Right lobe of liver (tissue), 6 donors: ENCODE measurements at places on chromosomes 1 and 21. TPM values are rescaled to one million over a fixed set of nuclear protein-coding genes. Genes with fewer than 3 reads are reported as not detected.

DNA sequence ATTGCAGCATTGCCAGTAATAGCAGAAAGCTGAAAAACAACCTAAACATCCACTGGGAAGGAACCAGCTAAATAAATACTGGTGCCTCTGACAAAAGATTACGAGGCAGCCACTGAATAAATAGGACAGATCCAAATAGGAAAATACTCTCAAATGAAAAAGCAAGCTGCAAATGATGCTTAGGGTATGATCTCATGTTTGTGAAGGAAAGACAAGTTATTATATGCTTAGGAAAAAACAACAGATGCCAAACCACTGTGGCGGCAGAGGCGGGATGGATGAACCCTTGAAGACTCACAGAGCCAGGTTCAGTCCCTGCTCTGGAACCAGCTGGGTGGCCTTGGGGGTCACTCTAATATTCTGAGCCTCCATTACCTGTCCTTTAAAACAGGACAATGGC is 41.6 kb downstream of the MATN1 start:
- H3K36me3 ChIP-seq, result no peaks in the 10 kb centered on the region
- H3K27ac ChIP-seq, result no peak overlapping the region
- H3K27me3 ChIP-seq, result no peaks in the 10 kb centered on the region
- DNase-seq, result no peak
- H3K4me3 ChIP-seq, result no peak overlapping the region

Gene UBE2U
- not detected for total RNA-seq

DNA sequence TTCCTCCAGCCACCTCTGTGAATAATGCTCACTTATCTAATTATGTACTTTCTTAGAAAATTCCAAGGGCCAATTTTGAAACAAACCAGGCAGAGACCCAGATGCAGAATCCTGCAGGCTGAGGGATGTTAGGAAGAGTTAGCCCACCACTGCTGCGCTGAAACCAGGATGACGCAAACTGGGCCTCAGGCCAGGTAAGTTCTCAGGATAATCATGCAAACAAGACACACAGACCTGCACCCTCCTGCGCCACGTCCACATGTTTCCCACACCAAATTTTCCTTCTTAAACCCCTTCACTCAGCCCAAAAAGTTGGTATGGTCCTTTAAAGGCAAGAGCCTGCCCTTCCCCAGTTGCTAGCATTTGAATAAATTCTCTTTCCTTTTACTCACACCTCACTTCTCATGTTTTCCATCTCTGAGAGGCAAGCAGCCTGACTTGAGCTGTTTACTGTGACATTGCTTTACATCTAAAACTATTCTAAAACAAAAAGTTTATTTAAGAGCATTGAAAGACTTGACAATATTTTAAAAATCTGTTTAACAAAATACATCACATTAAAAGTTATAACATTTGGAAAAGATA is 887.1 kb downstream of the LRRIQ3 start:
- no peak for DNase-seq
- no peaks in the 10 kb centered on the region for H3K27me3 ChIP-seq
- no peak overlapping the region for H3K4me3 ChIP-seq

Gene FAM43B
- 0.24 TPM for total RNA-seq

Gene SLAMF9
- total RNA-seq, result 0.68 TPM

- no peak for DNase-seq
- H3K27ac ChIP-seq, result no peak overlapping the region
- H3K36me3 ChIP-seq, result no peaks in the 10 kb centered on the region
- H3K4me3 ChIP-seq, result no peak overlapping the region
- H3K27me3 ChIP-seq, result no peaks in the 10 kb centered on the region
Observed at GRCh38 chr1:18938707-18939070, 17.8 kb downstream of the IFFO2 start.

Gene HTR6
- total RNA-seq, result not detected

DNA sequence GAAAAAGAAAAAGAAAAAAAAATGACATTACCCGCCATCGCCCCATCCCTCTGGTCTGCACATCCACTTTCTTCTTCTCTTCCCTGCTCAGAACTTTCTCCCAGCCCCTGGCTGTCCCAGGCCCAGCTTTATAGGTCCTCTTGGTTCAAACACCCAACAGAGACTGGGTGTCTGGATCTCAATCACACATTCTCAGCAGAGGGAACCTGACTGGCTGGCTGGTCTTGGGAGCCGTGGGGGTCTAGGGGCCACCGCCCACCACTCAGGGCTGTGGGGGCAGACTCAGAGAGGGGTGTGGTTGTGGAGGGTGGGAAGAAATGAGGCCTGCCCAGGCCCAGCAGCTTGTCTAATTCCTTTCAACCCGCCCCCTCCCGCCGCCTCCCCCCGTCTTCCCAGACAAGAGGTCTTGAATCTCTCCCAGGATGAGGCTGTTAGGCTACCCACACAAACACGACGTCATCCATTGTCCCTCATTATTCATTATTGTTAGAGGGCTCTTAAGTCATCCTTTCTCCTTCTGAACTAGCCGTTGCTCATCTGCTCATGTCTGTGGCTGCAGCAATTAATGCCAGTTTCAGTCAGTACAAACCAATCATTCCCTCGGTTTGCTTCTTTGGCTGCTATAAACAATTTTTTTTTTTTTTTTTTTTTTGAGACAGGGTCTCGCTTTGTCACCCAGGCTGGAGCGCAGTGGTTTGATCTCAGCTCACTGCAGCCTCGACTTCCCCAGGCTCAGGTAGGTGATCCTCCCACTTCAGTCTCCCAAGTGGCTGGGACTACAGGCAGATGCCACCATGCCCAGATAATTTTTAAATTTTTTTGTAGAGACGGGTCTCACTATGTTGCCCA is 40.6 kb upstream of the CLIC4 start:
- no peaks in the 10 kb centered on the region for H3K27me3 ChIP-seq
- no peaks in the 10 kb centered on the region for H3K36me3 ChIP-seq
- H3K4me1 ChIP-seq, result no peaks in the 10 kb centered on the region
- no peak for DNase-seq

GRCh38 chr21:37407719-37408420 is 41.3 kb downstream of the DYRK1A start:
- no peak overlapping the region for H3K4me3 ChIP-seq
- no peaks in the 10 kb centered on the region for H3K4me1 ChIP-seq
- no peaks in the 10 kb centered on the region for H3K36me3 ChIP-seq
- DNase-seq, result no peak
- no peak overlapping the region for H3K27ac ChIP-seq

Gene MROH7
- 2.1 TPM for total RNA-seq

- H3K36me3 ChIP-seq, result no peaks in the 10 kb centered on the region
- no peaks in the 10 kb centered on the region for H3K27me3 ChIP-seq
- peaks cover 69% of the 10 kb centered on the region for H3K4me1 ChIP-seq
- no peak overlapping the region for H3K27ac ChIP-seq
- no peak overlapping the region for H3K4me3 ChIP-seq
Observed at GRCh38 chr21:45461806-45462341, 56.9 kb downstream of the COL18A1 start.

Gene ACTA1
- total RNA-seq, result 1.1 TPM

- H3K4me3 ChIP-seq, result no peak overlapping the region
- H3K4me1 ChIP-seq, result no peaks in the 10 kb centered on the region
- no peaks in the 10 kb centered on the region for H3K36me3 ChIP-seq
Observed at GRCh38 chr21:21029164-21029563, 31.0 kb downstream of the NCAM2 start.

DNA sequence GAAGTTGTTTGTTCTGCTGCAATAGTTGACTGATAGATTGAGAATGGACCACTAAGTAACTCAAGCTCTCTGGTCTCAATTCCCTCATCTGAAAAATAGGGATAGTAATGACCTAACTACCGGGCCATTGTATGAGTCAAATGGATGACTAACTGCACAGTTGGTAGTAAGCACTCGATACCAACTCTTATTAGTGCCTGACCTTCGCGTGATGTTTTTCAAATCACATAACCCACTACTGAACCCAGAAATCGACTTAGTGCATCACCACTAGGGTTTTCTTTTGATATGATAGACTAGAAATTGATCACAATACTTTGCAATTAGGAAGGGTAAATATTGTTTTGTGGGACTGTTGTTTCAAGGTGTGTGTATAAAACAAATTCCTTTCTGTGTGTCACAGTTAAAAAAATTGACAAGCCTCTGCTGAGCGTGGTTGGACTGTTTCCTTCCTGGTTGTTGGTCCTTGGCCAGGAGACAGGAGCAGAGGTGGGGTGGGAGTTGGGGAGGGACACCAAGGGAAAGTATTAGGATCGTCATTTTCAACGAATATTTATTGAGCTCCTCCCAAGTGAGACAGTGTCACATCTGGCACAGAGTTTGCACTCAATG is 54.0 kb upstream of the LRP8 start:
- no peaks in the 10 kb centered on the region for H3K27me3 ChIP-seq
- no peaks in the 10 kb centered on the region for H3K4me1 ChIP-seq
- no peak overlapping the region for H3K4me3 ChIP-seq
- H3K27ac ChIP-seq, result no peak overlapping the region

- no peaks in the 10 kb centered on the region for H3K36me3 ChIP-seq
- H3K27ac ChIP-seq, result no peak overlapping the region
- H3K4me3 ChIP-seq, result no peak overlapping the region
- no peak for DNase-seq
- H3K27me3 ChIP-seq, result no peaks in the 10 kb centered on the region
Observed at GRCh38 chr1:64073705-64074104, 129.7 kb upstream of the UBE2U start.

DNA sequence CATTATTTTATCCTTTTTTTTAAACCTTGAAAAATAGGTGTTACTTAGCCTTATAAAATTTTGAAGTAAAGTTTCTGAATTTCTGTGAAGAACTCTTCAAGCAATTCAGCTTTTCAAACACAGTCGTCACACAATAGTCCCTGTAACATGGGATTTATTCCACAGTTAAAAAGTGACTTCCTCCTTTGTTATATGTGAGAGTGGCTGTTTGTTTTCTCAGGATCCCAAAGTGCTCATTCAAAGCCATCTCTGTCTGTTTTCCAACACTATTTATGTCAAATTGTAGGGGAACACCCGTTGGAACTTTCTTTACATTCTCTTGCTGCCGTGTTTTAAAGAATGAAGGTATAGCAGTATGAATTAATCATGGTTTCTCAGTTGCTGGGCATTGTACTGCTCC is 80.8 kb upstream of the GPR52 start:
- H3K27ac ChIP-seq, result no peak overlapping the region
- no peaks in the 10 kb centered on the region for H3K4me1 ChIP-seq
- H3K4me3 ChIP-seq, result no peak overlapping the region
- H3K27me3 ChIP-seq, result no peaks in the 10 kb centered on the region
- DNase-seq, result no peak
- no peaks in the 10 kb centered on the region for H3K36me3 ChIP-seq

Gene RAVER2
- total RNA-seq, result 0.66 TPM

Gene FCRL2
- total RNA-seq, result not detected

GRCh38 chr1:28244549-28245251 is 8.8 kb downstream of the ATP5IF1 start:
- H3K4me3 ChIP-seq, result no peak overlapping the region
- H3K27me3 ChIP-seq, result no peaks in the 10 kb centered on the region
- DNase-seq, result no peak
- peak overlapping the region; percentile 43 for H3K27ac ChIP-seq
- H3K36me3 ChIP-seq, result no peaks in the 10 kb centered on the region

DNA sequence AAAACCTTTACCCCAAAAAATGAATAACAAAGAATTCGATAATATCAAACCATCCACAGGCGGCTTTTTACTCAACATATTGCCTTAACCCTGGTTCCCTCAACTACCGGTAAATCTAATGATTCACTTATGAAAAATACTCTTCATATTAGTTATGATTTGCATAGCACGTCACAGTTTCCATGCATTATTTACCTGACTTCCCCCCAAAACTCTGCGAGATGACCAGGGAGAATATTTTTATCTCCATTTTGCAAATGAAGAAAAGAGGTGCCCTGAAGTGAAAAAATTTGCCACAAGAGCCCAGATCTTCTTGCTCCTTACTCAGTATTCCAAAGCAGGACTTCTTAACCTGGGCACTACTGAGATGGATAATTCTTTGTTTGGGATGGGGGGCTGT is 2.9 kb downstream of the JAK1 start:
- H3K4me3 ChIP-seq, result no peak overlapping the region
- no peaks in the 10 kb centered on the region for H3K27me3 ChIP-seq
- no peak for DNase-seq
- peaks cover 15% of the 10 kb centered on the region for H3K4me1 ChIP-seq
